Suprapubic skin (tissue), 4 donors: ENCODE measurements at places on chromosomes 6 and 20.
A peak's percentile ranks its signal among the peaks of the same experiment; 100 is the strongest.

- H3K27me3 ChIP-seq, result no peaks in the 10 kb centered on the region
- no peak for DNase-seq
- no peak overlapping the region for H3K27ac ChIP-seq
- H3K4me1 ChIP-seq, result no peaks in the 10 kb centered on the region
- no peak overlapping the region for H3K4me3 ChIP-seq
- no peaks in the 10 kb centered on the region for H3K36me3 ChIP-seq
These were observed 685.4 kb downstream of the TENT5A start for GRCh38 chr6:81067057-81067456.

GRCh38 chr6:167396659-167397490 is 72.0 kb downstream of the TTLL2 start:
- no peak for DNase-seq
- peaks cover 12% of the 10 kb centered on the region for H3K27me3 ChIP-seq
- H3K36me3 ChIP-seq, result no peaks in the 10 kb centered on the region
- no peak overlapping the region for H3K27ac ChIP-seq
- H3K4me1 ChIP-seq, result peaks cover 3% of the 10 kb centered on the region

GRCh38 chr6:56856036-56856580 is 98.8 kb upstream of the BEND6 start:
- H3K4me1 ChIP-seq, result peaks cover 16% of the 10 kb centered on the region
- no peaks in the 10 kb centered on the region for H3K36me3 ChIP-seq
- no peak overlapping the region for H3K27ac ChIP-seq
- H3K4me3 ChIP-seq, result no peak overlapping the region
- no peaks in the 10 kb centered on the region for H3K27me3 ChIP-seq
- no peak for DNase-seq

- no peaks in the 10 kb centered on the region for H3K27me3 ChIP-seq
- H3K4me3 ChIP-seq, result no peak overlapping the region
- H3K36me3 ChIP-seq, result no peaks in the 10 kb centered on the region
- peak overlapping the region; percentile 40 for H3K27ac ChIP-seq
These were observed 66.5 kb upstream of the RNF146 start for GRCh38 chr6:127200114-127200513.

- no peak for DNase-seq
- no peak overlapping the region for H3K4me3 ChIP-seq
- no peaks in the 10 kb centered on the region for H3K27me3 ChIP-seq
- H3K36me3 ChIP-seq, result no peaks in the 10 kb centered on the region
- no peak overlapping the region for H3K27ac ChIP-seq
These were observed 69.1 kb downstream of the ELOVL4 start for GRCh38 chr6:79878142-79878748.

DNA sequence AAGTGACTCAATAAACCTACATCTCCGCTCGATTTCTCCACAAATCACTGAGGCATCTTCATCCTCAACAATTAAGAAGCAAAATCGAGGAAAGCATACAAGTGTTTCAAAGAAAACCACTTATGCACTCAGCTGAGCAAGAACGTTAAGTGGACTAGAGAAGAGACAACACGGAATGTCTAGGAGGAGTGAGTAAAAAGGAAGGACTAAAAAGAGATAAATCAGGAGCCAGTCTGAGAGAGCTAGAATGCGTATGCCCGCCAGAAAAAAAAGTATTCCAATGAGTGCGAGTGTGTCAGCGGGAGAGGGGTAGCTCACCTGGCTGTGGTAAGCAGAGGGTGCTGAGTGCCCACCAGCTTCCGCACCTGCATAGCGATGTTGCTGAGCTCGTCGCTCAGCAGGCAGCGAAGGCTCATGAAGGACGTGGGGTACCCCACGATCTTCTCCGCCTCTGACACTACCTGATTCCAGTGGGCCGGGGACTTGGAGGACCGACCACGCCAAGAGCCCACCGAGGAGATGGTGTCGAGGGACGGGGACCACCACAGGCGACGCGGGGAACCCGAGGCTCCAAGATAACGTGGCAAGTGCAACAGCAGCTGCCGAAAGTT is 587 bp downstream of the PDSS2 start:
- peak overlapping the region; percentile 88 for H3K27ac ChIP-seq
- DNase-seq, result peak; percentile 69
- peaks cover 15% of the 10 kb centered on the region for H3K4me1 ChIP-seq
- H3K4me3 ChIP-seq, result peak overlapping the region; percentile 85
- no peaks in the 10 kb centered on the region for H3K36me3 ChIP-seq
- no peaks in the 10 kb centered on the region for H3K27me3 ChIP-seq

DNA sequence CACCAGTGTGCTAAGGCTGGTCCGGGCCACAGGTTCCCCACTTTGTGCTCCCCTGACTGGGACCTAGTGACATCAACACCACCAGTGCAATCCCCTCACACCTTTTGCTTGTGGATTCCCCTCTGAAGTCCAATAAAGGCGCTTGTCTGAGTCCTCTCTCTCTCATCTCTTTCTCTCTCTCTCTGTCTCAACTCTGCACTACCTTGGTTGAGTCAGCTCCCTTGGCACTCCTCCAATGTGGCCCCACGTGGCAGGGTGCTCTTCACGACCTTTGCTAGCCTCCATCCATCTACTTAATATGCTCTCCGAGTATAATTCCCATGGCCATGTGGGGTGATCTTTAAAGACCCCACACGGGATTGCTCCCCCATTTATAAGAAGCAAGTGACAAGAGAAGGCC is 385.0 kb downstream of the CD83 start:
- no peak overlapping the region for H3K27ac ChIP-seq
- no peaks in the 10 kb centered on the region for H3K36me3 ChIP-seq
- H3K4me1 ChIP-seq, result no peaks in the 10 kb centered on the region
- no peaks in the 10 kb centered on the region for H3K27me3 ChIP-seq

DNA sequence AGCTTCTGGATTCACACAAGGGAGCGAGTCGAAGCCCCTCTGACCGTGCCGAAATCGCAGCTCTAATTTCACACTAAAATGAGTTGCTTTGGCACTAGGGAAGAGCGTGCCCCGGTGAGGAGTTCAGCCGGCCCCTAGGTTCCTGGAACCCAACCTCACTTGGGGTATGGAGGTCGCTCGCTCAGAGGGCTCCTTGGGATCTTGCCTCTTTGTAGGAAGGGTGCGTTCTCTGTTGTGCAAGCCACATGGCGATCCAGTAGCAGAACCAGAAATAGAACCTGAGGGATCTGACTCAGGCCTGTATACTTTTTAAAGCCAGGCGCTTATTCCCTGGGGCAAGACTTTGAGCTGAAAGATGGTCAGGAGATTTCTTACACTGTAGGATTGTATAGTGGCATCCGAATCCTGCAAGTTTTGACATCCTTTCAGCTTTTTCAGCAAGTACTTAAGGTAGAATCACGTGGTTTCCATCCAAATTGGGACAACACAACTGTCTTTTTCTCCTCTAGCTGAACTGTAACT is 861 bp upstream of the RALGAPA2 start:
- peak overlapping the region; percentile 90 for H3K27ac ChIP-seq
- peak overlapping the region; percentile 95 for H3K4me3 ChIP-seq
- H3K27me3 ChIP-seq, result no peaks in the 10 kb centered on the region
- no peak for DNase-seq

DNA sequence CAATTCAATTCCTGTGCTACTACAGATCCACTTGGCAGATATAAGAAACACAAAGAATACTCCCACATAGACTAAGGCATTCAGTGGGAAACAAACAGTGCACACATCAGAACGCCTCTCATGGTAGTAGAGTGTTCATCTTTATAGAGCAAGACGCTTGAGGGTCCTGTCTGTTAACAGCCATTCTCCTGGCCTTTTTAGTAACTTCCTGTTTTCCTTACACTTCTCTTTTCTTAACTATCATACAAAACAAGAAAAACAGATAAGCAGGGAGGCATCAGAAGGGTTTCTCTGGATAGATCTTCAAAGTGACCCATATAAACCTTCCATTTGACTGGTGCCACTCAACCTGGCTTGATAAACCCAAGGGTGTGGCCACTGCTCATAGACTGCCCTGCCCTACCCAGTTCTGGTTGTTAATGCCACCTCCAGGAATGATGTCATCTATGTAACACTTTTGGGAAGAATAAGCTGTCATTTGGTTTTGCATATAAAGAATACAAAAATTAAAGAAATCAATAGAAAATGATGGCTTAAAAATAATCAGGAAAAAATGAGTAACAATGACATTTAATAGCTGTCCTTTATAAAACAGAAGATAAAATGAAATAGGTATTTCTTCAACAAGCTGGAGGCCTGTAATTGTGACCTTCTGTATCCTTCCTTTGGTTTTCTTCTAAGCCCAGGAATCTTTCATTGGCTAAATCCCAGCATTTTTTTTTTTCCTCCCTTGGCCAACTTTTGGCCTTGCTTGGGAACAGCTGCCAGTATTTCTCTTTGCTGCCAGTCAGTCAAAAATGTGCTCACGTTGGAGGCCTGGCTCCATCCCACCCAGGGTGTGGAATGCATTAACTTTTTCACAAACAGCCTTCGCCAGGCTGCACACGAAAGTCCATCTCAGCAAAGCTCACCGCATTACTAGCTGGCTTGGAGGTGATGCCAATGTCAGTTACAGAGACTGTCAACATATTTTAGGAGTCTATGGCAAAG is 103.5 kb downstream of the GJA10 start:
- no peak overlapping the region for H3K27ac ChIP-seq
- H3K4me1 ChIP-seq, result peaks cover 34% of the 10 kb centered on the region
- no peak for DNase-seq
- no peaks in the 10 kb centered on the region for H3K36me3 ChIP-seq
- no peak overlapping the region for H3K4me3 ChIP-seq

- no peak overlapping the region for H3K27ac ChIP-seq
- H3K36me3 ChIP-seq, result no peaks in the 10 kb centered on the region
- no peaks in the 10 kb centered on the region for H3K4me1 ChIP-seq
- H3K4me3 ChIP-seq, result no peak overlapping the region
- no peaks in the 10 kb centered on the region for H3K27me3 ChIP-seq
These were observed 75.5 kb downstream of the DOK5 start for GRCh38 chr20:54550776-54551396.

DNA sequence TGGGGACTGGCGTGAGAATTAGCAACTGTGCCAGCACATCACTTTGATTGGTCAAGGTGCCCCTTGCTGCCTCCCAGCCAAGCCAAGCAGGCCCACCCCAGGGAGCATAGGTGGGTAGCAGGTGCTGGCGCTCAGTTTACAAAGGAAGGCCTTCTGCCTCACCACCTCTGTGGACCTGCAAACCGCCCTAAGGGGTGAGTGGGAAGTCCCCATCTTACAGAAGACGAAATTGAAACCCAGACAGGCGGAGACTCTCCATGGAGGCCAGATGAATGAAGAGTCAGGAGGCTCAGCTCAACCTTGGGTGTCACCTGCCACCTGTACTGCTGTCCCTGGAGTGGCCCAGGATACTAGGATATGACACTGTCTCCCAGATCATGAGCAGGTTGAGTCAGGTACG is 21.5 kb upstream of the MAS1L start:
- peak; percentile 50 for DNase-seq
- H3K27me3 ChIP-seq, result peaks cover 3% of the 10 kb centered on the region
- H3K4me1 ChIP-seq, result no peaks in the 10 kb centered on the region
- H3K36me3 ChIP-seq, result no peaks in the 10 kb centered on the region
- no peak overlapping the region for H3K4me3 ChIP-seq

DNA sequence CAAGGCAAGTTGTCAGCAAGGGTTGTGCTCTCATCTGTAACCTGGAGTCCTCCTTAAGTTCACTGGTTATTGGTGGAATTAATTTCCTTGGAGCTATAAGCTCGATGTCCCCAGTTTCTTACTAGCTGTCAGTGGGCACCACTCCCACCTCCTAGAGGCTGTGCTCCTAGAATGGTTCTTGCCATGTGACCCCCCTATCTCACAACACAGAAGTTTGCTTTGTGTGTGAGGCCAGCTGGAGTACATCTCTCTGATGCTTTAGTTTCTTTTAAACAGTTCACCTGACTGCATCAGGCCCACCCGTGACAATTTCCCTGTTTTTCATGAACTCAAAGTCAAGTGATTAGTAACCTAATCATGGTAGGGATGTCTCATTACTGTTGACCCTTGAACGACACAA is 179.1 kb upstream of the SCGN start:
- no peaks in the 10 kb centered on the region for H3K27me3 ChIP-seq
- no peaks in the 10 kb centered on the region for H3K4me1 ChIP-seq

- no peaks in the 10 kb centered on the region for H3K27me3 ChIP-seq
- H3K27ac ChIP-seq, result no peak overlapping the region
- no peak overlapping the region for H3K4me3 ChIP-seq
- DNase-seq, result no peak
- H3K4me1 ChIP-seq, result no peaks in the 10 kb centered on the region
These were observed 7.7 kb downstream of the TPMT start for GRCh38 chr6:18147160-18147559.

- no peak for DNase-seq
- H3K4me3 ChIP-seq, result no peak overlapping the region
- H3K36me3 ChIP-seq, result no peaks in the 10 kb centered on the region
- H3K27me3 ChIP-seq, result no peaks in the 10 kb centered on the region
These were observed 599.2 kb downstream of the COL12A1 start for GRCh38 chr6:74606582-74607071.

GRCh38 chr6:108127826-108128225 is 38.0 kb upstream of the NR2E1 start:
- DNase-seq, result no peak
- no peak overlapping the region for H3K27ac ChIP-seq
- H3K4me1 ChIP-seq, result peaks cover 2% of the 10 kb centered on the region
- H3K4me3 ChIP-seq, result no peak overlapping the region

DNA sequence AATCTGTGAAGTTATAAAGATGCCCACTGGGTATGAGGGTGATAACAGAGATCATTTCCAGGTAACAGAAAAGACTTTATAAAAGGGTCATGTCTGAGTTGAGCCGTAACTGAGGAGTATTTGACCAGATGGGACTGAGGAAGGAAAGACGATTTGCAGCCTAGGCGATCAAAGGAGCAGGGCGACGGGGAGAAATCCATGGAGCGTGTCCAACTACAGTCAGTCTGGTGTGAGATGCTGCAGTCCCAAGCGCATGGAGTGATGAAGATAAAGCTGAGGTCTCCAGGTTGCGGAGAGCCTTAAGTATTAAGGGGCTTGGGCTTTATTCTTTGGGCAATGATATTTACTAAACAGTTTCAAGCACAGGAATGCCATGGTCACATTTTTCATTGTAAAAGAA is 166.7 kb downstream of the PRKN start:
- H3K4me3 ChIP-seq, result no peak overlapping the region
- no peaks in the 10 kb centered on the region for H3K4me1 ChIP-seq
- no peak overlapping the region for H3K27ac ChIP-seq
- no peaks in the 10 kb centered on the region for H3K27me3 ChIP-seq

- no peak overlapping the region for H3K27ac ChIP-seq
- H3K4me1 ChIP-seq, result no peaks in the 10 kb centered on the region
- no peaks in the 10 kb centered on the region for H3K36me3 ChIP-seq
- H3K27me3 ChIP-seq, result no peaks in the 10 kb centered on the region
- DNase-seq, result no peak
These were observed 199.2 kb upstream of the POU3F2 start for GRCh38 chr6:98635191-98635590.

DNA sequence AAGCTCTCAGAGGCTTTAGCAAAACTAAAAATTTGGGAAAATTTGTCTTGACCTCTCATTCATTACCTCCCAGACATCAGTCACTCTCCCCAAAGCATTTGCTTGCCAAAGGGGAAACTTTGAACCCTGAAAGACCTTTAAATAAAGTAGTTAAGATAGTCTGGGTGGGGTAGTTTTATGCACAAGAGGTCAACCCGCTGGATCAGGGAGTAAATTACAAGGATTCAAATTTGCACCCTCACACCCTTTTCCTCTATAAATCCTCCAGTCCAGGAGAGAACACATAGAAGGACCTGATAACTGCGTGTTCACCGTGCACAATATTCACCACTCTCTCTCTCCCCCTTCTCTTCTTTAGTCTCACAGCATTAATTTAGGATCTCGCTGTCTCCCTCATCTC is 36.1 kb upstream of the TNFRSF21 start:
- H3K27me3 ChIP-seq, result no peaks in the 10 kb centered on the region
- no peak overlapping the region for H3K27ac ChIP-seq
- DNase-seq, result no peak
- no peaks in the 10 kb centered on the region for H3K36me3 ChIP-seq
- H3K4me3 ChIP-seq, result no peak overlapping the region

GRCh38 chr20:8304124-8304816 is 172.2 kb downstream of the PLCB1 start:
- no peak overlapping the region for H3K4me3 ChIP-seq
- H3K27me3 ChIP-seq, result no peaks in the 10 kb centered on the region
- no peaks in the 10 kb centered on the region for H3K4me1 ChIP-seq
- no peak for DNase-seq
